Left renal cortex interstitium (tissue), 4 donors: ENCODE measurements at places on chromosomes 4 and X. TPM values are rescaled to one million over a fixed set of nuclear protein-coding genes. Genes with fewer than 3 reads are reported as not detected.

Gene SPON2
- 10.3 TPM for polyA plus RNA-seq

Gene H2AZ1
- polyA plus RNA-seq = 407 TPM

Gene JCHAIN
- 1.1 TPM for polyA plus RNA-seq

Gene ATOH1
- polyA plus RNA-seq = not detected

- no peak for DNase-seq
Observed at GRCh38 chr4:27442146-27442545, 581.5 kb downstream of the STIM2 start.
